ENCODE measurements at places on chromosomes 13 and 19.

GRCh38 chr13:78845656-78846365, 186.9 kb upstream of the OBI1 start:
- DNase-seq: no peak

- no peak for DNase-seq
Observed at GRCh38 chr13:77565635-77566034, 30.1 kb downstream of the SCEL start.

DNA sequence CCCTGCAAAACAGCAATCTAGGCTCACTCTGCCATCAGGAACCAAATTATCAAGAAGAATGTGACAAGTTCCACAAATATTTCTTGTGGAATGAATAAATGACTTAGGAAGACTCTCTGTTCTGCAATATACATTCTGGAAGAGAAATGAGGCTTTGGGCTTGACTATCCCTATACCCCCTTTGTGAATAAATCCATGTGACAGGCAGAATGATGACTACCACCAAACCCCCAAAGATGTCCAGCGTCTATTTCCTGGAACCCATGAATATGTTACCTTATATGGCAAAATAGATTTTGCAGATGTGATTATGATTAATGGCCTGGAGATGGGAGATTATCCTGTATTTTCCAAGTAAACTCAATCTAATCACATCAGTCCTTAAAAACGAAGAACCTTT, 139.3 kb downstream of the ENOX1 start:
- no peak for DNase-seq

- DNase-seq: no peak
Observed at GRCh38 chr13:97019236-97019635, 25.0 kb upstream of the OXGR1 start.

Measured in PC-9 (cell line).